ENCODE measurements at places on chromosomes 5 and 9.

GRCh38 chr5:80406980-80407734, 707 bp upstream of the ZFYVE16 start:
- DNase-seq: no peak

DNA sequence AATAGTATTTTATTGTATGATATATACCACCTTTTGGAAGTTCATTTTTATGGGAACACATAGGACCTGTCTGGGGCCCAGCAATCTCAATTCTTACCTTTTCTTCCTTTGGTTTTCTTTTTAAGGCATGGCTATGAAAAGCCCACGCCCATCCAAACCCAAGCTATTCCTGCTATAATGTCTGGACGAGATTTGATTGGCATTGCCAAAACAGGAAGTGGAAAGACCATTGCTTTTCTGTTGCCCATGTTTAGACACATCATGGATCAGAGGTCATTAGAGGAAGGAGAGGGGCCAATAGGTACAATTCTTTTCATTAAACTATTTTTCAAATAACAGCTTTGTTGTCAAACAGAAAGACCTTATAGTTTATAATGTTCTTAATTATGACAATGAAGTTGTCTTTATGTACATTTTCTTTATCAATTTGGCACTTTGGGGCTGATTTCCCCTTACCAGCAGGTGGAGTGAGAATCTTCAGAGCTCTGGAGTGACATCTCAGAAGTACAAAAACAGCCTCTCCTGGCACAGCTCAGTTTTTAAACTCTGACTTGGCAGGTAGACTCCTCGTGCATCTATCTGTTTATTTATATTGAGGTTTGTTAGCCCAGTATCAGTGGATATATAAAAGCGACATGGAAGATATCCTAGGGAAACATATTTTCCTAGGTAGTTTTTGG, 25.8 kb downstream of the DDX46 start:
- DNase-seq: no peak

DNA sequence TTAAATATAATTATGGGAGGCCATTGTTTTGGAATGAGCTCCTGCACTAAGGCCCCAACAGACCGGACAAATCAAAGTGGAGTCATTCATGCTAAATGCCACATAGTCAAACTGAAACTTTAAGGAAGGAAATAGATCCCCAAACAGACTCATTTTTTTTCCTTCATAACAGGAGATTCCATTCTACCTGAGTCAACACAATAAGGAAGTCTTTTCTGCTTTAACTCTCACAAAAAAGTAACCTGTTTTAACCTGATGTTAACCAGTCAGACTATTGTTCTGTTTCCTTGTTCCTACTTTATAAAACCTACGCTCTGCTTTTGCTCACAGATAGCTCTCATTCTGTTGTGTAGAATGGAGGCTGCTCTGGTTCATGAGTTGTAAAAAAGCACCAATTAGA, 234.9 kb downstream of the YTHDC2 start:
- no peak for DNase-seq

- no peak for DNase-seq
Measured at GRCh38 chr5:175471628-175472027, 6.7 kb upstream of the SFXN1 start.

DNA sequence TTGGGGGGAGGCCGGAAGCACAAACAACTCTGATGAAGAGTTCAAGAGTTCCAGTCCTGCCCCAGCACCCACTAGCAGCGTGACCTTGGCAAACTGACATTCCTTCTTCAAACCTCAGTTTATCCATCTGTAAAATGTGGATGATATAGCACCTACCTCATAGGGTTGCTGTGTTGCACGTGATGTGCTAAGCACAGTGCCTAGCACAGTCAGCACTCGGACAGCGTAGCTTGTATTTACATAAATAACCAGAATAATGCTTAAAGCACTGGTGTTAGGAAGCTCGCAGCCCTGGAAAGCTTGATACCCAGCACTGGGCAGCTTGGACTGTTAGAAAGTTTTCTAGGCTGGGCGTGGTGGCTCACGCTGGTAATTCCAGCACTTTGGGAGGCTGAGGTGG, 5.1 kb downstream of the PKN3 start:
- DNase-seq: no peak

- no peak for DNase-seq
Measured at GRCh38 chr9:109477258-109478050, 20.7 kb downstream of the PTPN3 start.

DNA sequence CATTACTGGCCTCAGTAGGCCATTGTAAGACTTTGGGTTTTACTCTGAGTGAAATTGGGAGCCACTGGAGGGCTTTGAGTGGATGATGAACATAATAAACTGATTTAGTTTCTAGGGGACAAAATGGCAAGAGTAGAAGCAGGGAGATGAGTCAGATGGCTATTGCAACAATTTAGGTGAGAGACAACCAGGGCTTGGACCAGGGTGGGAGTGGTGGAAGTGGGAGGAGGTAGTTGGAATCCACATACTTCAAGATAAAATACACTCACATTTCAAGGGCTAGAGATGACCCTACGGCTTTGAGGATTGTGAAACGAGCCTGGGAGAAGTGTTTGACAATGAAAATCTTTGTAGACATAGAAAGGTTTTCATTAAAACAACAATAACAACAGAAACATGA, 136.3 kb downstream of the ACTBL2 start:
- DNase-seq: no peak

DNA sequence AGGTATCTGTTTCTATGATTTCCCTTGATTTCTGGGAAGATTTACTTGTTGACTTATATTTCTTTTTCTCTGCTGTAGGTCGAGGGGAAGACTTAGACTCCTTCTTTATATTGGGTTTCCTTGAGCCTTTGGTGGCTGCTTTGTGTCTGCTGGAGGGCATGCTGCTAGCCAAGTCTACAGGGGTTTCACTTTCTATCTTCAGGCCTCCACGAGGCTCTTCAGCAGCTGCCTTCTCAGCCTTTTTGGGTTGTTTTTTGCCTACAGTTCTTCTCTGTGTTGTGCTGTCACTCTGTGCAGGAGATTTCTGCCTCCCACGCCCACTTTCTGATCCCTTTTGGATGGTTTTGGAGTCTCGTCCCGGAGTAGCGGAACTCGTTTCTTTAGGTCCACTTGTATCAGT, 23.2 kb downstream of the LEAP2 start:
- no peak for DNase-seq

GRCh38 chr9:79447762-79448161, 124.0 kb upstream of the TLE4 start:
- peak; percentile 44 for DNase-seq

DNA sequence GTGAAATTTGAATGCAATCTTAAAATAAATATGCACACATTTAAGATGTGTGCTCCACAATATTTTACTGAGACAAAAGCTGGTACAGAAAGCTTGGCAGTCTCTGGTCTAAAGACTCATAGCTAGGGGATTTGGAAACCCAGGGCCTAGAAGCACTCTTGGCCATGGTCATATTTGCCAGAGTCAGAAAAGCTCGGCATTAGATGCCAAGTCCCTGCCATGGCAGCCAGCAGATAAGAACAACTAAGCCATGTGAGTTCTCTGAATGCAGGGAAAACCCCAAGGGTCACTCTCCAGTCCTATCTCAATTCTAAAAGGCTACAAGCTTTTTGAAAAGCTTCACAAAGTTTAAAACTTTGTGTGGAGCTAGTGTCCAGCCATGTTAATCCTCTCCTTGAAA, 119.5 kb downstream of the FAM114A2 start:
- DNase-seq: no peak

DNA sequence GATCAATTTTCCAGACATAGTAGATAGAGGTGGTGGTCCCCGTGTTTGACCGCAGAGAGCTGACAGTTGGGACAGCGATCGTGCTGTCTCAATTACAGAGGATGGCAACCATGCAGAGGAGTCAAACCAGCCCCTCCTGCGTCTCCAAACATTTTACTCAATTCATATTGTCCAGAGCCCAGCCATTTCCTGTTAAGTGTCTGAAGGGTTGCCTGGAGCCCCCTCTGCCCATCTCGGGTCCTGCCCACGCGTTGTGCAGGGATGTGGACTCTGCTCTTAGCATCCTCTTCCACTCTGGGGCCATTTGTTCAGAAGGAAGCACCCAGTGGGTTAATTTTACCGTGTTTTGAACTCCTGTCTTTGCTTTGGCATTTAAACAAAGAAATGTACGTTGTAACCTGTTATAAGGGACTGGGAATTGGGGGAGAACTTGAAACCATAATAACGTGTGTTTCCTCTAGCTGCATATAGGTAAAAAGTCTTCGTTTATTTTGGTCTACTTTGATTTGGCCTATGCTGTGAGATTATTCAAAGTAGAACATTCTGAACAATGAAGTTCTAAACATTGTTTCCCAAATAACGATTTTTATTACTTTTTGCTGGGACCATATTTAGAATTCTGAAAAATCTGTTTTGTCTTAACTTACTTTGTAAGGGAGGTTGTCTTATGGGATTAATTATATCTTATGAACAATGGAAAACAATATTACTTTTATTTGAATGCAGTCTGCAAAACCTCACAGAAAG, 876 bp downstream of the EGFLAM start:
- no peak for DNase-seq

DNA sequence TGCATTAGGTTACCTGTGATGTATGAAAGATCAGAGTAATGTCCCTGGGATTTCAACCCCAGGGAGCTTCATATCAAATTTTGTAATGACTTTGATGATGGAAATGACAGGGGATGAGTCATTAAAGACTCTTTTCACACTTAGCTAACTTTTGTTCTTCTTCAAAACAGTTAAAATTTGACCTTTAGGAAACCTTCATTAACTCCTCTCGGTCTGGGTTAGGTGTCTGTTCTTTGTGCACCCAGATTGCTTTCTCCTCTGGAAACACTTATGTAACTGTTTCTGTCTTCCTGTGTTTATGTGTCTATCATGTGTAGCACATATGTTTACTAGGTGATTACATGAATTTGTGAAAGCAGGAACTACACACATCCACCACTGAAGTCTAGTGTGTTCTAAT, 1.6 kb downstream of the SRFBP1 start:
- no peak for DNase-seq

DNA sequence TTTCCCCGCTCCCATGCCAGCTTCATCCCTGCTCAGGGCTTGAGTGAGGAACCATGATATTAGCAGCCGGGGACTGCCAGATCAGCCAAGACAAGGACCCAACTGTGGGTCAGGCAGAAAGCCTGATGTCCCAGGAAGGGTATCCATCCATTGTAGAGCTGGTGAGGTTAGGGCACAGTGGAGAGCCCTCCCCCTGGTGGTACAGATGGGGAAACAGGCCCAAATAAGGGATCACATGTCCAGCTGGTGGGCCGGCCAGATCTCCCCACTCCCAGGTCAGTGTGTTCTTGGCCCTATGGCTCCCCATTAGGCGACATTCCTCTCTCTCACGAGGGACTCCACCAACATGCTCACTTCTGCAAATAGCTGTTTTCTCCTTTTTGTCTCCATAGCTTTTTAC, 9.0 kb downstream of the CDX1 start:
- DNase-seq: peak; percentile 71

DNA sequence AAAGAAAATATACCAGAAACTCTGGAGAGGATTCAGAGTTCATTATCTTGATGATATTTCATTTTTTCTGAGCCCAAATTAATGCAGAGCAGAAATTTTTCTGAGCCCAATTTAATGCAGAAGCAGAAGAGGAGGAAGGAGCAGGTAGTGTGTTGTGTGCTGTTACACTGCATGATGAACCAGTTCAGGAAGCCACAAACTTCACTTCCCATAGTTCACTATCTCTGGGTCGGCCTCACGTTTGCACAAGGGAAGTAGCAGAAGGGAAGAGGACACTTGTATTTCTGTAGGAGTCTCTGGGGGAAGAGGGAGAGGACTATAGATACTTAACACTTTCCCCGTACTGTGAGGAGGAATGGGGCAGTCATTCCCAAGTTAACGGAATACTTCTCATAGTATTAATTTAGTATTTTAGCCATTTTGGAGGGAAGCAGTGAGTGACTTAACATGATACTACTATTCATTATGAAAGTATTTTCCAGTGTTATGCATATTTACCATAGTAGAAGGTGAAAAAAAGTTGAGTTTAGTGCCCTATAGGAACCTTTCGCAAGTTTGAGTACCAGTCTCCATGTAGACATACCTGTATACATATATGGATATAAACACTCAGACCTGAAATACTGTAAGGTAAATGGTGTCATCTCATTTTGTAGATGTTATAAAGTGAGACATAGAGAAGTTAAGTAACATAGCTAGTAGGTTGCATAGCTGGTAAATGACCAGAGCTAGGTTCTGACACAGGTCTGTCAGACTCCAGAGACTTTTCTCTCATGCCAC, 30.0 kb downstream of the XPA start:
- DNase-seq: no peak

GRCh38 chr9:105954517-105954916, 260.2 kb downstream of the TMEM38B start:
- DNase-seq: no peak

- DNase-seq: no peak
Measured at GRCh38 chr5:141978389-141978788, 9.5 kb downstream of the RNF14 start.

DNA sequence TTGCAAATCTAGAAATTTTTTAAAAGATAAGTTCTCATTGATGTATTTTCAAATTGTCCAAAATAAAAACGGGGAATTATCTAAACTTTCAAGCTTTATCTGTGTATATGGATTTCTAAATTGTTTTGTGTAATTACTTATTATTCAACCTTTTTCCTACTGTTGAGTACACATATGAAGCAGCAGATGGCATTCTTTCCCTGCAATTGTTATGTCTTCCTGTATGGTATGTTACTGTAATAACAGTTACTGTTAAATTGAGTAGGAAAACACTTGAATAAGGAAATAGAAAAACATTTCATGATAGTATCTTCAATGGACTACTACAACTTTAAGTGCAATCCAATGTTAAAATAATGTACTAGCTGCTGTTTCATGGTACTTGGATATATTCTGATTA, 124.8 kb downstream of the RANBP17 start:
- DNase-seq: no peak

DNA sequence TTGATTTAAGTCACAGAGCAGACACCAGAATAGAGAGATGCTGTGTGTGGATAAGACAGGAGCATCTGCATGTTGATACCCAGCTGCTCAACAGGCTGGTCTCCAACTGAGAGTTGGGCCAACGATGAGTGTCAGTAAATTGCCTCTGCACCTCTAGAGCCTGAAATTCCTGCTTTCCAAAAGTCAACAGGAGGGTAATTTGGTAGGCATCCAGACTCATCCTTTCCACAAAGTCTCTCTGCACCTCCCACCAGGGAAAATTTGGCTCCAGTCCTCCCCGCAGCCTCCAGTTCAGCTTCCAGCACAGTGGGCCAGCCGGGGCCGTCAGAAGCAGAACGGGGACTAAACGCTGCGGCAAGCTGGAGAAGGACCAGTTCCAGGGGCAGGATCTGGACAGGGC, 136.9 kb downstream of the RFK start:
- DNase-seq: no peak

GRCh38 chr9:130590305-130590704, 10.9 kb downstream of the FUBP3 start:
- no peak for DNase-seq

DNA sequence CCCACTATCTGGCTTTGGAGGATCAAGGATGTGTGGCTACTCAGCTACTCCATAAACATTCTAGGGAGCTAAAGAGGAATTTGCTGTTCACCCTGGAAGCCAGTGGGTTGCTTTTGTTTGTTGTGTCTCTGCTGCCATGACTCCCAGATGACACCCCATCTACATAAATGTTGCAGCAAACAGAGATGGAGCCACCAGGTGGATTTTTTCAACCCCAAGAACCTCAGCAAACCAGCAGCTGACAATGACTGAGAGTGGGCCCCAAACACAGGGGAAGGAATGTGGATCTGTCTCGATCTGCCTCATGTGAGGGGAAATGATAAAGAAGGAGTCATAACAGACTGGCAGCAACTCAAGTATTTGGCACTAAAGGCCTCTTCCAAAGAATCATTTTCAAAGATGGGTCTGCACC, 132.7 kb upstream of the TNC start:
- DNase-seq: peak; percentile 22

- no peak for DNase-seq
Measured at GRCh38 chr9:88873635-88874034, 117.6 kb upstream of the S1PR3 start.
